ENCODE measurements at places on chromosomes 1 and 21.

DNA sequence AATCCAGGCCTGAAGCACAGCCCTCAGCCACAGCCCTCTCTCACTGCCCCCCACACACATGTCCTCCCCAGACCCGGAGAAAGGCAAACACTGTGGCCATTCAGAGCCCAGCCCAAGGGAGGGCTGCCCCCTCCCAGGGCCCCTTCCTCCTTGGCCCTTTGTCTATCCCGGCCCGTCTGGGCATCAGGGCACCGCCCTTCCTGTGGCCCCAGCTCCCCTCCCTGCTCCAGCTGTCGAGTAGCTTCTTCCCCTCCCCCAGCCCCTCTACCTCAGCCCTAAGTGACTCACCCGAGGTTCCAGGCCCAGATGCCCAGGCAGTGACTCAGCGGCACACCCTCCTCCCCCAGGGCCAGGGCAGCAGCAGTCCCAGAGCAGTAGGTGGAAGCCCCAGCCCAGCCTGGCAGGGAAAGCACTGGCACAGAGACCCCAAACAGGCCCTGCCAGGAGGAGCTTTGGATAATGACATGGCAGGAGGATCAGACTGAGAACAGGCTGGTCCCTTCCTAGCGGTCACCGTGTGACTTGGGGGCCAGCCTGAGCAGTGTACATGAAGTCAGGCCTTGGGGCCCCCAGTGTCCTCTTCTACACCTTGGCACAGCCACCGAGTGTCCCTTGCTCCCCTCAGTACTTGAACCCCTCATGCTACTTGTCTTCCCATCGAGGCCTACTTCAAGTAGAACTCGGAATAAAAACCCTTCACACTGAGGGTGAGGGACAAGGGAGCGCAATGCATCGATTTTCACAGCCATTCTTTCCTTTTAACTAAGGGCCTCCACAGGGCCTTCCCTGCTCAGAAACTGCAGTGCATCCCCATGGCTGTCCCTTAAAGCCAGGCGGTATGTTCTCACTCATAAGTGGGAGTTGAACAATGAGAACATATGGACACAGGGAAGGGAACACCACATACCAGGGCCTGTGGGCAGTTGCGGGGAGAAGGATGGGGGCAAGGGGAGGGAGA is 1.0 kb upstream of the S100A2 start:
- peak; percentile 66 for DNase-seq

DNA sequence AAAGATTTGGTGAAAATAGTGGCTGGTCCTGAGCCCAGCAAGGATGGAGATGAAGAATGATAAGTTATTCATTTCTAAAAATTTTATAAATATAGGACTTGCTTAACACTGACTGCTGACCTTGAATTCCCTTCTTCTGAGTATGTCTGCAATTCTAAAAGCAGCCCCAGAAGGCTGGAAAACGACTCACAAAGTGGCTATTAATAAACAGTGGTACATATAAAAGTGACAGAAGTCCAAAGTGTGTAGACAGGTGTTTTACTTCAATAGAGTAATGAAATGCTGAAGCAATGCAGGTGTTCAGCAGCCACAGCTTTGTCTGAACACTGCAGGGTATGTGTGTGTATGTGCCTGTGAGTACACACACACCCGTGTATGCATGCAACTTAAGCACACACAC is 219.0 kb upstream of the NRIP1 start:
- no peak for DNase-seq

- no peak for DNase-seq
Observed at GRCh38 chr1:233440951-233441401, 113.5 kb downstream of the MAP3K21 start.

DNA sequence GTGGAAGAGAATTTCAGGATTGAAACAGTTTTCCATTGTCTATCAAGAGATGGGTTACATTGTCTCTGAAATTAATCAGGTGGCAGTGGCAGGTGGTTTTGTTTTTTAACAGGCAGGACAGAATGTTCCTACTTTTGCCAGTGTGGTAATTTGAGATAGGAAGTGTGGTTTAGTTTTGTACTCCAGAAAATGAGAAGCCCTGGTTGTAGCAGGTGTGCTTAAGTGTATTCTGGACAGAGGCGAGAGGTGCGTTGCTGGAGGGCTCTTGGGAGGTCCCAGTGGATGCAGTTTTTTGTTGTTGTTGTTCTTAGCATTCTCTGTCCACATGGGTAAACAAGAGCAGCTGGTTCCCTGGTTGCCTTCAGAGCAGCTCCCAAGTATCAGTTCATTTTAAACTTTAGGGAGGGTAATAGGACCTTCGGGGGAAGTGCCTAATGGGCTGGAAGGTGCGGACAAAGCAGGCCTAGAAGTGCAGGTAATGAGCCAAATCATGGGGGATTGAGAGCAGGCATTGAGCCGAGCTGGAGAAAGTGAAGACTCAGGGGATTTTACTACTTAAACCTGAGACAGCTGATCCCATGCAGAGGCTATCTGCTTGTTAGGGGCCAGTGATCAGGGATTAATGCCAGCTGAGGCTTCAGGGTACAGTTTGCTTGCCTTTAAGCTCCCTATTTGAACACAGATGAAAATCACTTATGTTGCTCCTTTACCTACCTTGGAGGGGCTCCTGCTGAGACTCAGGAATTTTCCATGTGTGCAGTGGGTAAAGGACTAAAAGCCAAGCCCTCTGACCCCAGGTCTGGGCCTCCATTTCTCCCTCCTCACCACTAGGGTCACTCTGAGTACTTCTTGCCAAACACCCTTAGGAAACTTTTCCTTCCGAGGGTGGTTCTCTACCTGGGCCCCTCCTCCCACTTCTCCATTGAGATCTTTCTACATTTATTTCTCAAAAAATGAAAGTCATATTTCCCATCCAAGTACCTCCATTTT is 6.1 kb downstream of the PFKFB2 start:
- DNase-seq = no peak

GRCh38 chr1:98177751-98178150 is 256.9 kb upstream of the DPYD start:
- DNase-seq = no peak

DNA sequence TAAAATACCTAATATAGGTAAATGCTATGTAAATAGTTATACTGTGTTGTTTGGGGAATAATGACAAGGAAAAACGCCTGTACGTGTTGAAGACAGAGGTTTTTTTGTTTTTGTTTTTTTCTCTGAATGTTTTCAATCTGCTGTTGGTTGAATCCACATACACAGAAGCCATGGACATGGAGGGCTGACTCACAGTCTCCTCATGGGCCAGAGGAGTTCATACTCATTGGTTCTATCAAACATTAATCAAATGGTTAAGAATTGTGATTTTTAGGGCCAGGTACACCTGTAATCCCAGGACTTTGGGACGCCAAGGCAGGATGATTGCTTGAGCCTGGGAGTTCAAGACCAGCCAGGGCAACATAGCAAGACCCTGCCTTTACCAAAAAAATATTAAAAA is 20.5 kb downstream of the MIER1 start:
- no peak for DNase-seq

DNA sequence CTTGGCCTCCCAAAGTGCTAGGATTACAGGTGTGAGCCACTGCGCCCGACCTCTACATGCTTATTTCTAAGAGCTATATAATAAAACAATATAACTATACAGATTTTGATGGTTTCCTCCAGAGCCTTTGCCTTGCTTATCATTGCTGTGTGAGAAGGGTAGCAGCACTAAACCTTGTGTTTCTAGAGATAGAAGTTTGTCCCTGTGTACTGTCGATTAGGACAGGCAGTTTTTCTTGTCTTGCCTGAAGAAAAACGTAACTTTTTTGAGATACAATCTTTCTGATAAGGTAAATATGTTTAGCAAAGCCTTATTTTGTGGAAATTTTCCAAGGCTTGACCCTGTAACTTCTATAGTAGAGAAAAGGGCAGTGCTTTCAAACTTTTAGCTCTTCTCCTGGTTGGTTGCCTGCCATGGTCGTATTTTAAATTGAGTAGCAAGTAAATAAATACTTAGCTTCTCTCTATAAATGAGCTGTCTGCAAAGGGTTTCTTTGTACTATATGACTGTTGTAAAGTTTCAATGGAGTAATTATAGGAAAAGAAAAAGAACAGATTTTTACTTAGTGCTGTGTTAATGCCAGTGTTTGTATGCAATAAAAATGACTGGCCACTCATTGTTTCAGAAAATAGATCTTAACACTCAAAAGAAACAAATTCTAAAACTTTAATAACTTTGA is 86.4 kb upstream of the CACYBP start:
- no peak for DNase-seq

DNA sequence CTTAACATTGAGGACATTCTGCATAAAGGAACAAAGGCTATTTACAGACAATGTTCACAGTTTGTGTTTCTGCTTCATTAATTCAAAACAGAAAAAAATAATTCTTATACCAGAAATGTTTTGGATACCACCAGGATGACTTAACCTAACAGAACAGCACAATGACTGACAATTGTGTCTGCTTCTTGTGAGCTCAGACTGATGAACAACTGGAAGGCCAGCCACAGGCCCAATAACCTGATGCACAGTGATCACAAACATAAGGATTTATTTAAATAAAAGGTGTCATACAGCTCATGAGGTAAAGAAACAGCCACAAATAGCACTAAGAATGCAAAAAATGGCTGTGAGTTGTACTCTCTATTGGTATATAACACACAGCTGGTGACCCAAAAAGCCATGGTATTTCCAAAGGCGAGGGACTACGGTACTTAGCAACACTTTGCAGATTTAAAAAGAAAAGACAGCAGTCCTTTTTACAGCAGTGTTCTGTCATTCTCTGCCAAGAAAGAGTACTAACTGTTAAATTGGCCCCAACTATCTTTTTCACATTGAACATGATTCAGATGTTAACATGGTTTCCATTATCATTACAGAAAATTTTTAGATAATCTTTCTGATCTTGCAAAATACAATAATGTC is 32.1 kb upstream of the DDAH1 start:
- DNase-seq = no peak
